NCI-H748 treated with DMSO at 0.1 percent for 48 hours (cell line): ENCODE measurements at places on chromosomes 13 and 19.

DNA sequence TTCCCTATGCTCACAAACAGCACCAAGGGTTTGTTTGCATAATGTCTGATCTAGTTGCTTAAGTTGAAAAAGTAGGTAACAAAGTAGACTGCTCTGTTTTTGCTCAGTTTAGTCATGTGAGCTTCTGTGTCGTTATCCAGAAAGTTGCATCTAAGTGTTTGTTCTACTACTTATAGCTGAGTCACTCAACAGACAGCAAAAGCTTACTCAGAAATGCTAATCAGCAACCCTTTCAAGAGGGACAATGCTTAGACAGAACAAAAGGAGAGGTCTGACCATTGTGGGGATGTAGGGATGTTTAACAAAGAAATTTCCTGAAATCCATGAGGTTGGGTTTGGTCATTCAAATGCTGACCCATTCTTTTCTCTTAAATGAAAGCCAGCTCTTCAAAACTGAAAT lies 106.4 kb downstream of the ATP8A2 start:
- no peak for DNase-seq

DNA sequence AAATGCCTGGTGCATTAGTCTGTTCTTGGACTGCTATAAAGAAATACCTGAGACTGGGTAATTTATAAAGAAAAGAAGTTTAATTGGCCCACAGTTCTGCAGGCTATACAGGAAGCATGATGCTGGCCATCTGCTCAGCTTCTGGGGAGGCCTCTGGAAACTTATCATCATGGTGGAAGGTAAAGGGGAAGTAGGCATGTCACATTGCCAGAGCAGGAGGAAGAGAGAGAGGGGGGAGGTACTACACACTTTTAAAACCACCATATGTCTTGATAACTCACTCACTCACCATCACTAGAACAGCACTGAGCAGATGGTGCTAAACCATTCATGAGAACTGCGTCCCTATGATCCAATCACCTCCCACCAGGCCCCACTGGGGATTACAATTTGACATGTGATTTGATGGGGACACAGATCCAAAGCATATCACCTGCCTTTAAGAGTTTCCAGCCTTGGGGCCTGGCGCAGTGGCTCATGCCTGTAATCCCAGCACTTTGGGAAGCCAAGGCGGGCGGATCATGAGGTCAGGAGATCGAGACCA lies 219.0 kb downstream of the KATNAL1 start:
- no peak for DNase-seq

DNA sequence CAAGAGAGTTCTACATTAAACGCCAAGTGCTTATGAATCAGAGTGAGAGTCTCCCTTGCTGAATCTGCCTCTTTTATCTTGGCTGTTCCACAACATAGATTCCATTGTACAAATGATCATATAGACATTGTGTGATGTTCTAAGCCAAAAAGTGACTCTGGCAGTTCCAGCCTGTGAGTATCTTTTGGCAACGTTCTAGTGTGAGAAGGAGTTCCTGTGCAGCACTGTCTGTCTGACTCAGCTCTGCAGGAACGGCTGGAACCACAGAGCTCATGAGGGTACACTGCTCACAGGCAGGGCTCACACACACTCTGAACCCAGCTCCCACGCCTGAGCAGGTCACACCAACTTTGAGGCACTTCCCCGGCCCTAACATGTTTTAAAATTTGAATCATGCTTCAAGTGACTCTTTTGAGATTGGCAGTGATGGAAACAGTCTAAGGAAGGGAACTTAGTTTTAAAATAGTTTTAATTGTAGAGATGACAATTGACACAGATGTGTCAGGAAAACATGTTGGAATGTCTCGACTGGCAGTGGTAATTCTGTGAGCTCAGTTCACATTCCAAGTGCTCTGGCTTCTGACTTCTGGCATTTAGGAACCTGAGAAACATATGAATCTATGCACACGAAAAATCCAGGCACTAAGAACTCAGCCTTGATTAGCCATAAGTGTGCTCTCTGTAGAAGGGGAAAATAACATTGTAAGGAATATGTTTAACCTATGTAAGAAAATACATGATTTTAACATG lies 272.0 kb downstream of the UQCRFS1 start:
- no peak for DNase-seq

GRCh38 chr13:45500492-45501174 lies 35.9 kb downstream of the COG3 start:
- no peak for DNase-seq

- DNase-seq: no peak
Measured at GRCh38 chr19:47040869-47041268, 7.6 kb downstream of the TMEM160 start.

DNA sequence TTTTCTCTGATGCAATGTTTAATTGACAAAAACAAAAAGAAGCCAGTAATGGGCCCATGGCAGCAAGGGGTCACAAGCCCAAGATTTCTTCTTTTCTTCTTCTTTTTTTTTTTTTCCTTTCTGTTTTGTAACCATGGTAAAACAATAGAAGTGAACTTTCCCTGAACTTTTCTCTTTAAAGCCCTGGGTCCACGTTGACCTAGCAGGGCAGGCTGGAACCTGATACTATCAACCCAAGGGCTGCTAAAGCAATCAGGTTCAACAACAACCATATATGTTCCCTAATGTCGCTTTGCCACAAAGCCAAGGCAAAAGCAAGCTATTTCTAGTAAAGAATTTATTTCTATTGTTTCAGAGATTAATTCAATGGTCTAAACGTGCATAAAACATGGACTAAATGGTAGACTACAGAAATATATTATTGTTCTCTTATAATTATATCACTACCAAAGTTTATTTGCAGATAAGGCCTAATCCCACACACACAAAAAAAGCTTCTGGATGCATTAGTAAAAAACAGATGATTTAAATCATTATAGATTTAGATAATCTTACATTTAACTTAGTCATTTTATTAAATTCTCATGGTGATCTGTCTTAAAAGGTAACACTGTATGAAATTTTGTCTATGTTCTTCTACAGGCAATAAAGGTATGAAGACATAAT lies 153.9 kb downstream of the DACH1 start:
- no peak for DNase-seq

DNA sequence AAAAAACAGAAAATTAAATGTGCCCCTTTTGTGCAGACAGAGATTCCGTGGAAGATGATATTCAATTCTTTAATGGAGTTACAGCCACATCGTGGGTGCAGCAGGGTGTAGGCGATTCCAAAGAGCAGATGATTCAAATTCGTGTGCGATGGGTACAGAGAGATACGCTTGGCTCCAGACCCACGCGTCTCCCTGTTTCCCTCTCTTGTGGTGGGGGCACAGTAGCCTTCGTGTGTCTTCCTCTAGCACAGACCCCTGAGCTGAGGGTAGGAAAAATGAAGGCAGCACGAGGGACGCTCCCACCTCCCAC lies 4.8 kb downstream of the TSPAN16 start:
- no peak for DNase-seq

- no peak for DNase-seq
Measured at GRCh38 chr19:7665076-7665475, 3.8 kb upstream of the RETN start.

- DNase-seq: no peak
Measured at GRCh38 chr19:13302526-13303270, 152.5 kb downstream of the IER2 start.

GRCh38 chr13:106284358-106284757 lies 251.1 kb downstream of the EFNB2 start:
- DNase-seq: no peak

DNA sequence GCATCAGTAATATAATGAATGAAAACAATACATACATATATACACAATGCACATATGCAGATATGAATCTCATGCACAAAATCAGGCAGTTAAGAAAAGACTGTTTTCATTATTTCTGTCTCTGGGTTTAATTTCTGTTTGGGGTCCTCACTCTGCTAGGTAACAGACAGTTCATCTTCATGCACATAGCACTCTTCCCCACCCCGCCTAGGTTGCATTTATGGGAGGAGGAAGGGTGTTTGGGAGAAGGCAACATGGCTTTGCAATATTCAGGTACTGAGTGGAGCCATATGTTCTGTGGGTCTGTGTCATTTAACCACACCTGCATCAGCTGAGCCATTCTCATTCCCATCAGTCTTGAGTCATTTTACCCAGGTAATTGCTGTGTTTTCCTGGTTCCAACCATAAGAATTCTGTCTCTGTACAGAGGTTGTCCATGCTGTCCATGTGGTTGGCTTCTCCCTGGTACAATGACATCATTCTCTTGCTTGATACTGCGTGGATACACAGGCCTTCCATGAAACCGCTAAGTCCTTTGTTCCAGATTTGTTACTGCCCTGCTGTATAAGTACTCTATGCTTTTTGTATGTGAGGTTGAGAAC lies 45.3 kb downstream of the RFC3 start:
- DNase-seq: no peak

- DNase-seq: no peak
Measured at GRCh38 chr13:114229506-114229905, 5.2 kb upstream of the CDC16 start.

DNA sequence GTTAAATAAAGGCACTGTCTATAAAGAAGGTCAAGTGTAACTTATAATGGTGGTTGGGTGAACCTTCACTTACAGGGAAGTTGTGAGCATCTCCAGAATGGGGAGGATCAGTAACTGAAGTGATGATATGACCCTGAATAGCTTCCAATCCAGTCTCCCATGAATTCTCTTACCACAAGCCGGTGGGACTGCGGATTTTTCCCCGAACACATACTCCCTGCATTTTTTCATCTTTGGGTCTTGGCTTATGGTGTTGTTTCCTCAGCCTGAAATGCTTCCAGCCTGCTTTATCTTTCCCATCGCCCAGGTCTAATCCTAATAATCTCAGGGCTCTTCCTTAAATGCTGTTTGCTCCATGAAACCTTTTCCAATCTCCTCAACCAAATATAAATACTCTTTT lies 2.0 kb upstream of the CSNK1A1L start:
- DNase-seq: no peak

- DNase-seq: no peak
Measured at GRCh38 chr13:54511366-54511765, 1482.8 kb downstream of the OLFM4 start.

- no peak for DNase-seq
Measured at GRCh38 chr19:1170938-1171754, 2.9 kb downstream of the SBNO2 start.

- no peak for DNase-seq
Measured at GRCh38 chr13:50693727-50694126, 149.8 kb downstream of the DLEU7 start.

- DNase-seq: peak; percentile 92
Measured at GRCh38 chr19:53132141-53132991, at the start of gene ZNF415. ZNF415 (minus strand) TSS chr19:53132910; CDS start chr19:53122676, 10,234 bp downstream.

GRCh38 chr19:45455707-45456499 lies 11.9 kb upstream of the FOSB start:
- no peak for DNase-seq

- no peak for DNase-seq
Measured at GRCh38 chr13:53405616-53406015, 377.0 kb downstream of the OLFM4 start.

DNA sequence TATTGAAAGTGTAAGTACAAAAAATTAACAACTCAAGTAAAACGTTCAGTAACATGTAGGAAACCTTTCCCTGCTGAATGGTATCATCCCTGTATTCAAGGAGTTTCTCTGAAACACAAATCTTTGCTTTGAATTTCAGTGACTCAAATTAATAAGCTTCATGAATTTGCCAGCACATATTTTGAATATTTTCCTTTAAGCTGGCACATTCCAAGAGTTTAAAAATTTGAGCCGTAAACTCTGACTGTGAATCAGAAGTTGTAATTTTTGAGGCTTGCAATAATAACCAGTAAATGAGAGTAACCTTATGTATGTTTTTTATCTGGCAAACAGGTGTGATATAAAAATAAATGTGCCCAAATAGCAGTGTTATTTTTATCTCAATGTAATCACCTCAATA lies 1722.6 kb upstream of the PRR20A start:
- DNase-seq: no peak

- DNase-seq: no peak
Measured at GRCh38 chr13:44549476-44549875, 26.7 kb downstream of the TSC22D1 start.

DNA sequence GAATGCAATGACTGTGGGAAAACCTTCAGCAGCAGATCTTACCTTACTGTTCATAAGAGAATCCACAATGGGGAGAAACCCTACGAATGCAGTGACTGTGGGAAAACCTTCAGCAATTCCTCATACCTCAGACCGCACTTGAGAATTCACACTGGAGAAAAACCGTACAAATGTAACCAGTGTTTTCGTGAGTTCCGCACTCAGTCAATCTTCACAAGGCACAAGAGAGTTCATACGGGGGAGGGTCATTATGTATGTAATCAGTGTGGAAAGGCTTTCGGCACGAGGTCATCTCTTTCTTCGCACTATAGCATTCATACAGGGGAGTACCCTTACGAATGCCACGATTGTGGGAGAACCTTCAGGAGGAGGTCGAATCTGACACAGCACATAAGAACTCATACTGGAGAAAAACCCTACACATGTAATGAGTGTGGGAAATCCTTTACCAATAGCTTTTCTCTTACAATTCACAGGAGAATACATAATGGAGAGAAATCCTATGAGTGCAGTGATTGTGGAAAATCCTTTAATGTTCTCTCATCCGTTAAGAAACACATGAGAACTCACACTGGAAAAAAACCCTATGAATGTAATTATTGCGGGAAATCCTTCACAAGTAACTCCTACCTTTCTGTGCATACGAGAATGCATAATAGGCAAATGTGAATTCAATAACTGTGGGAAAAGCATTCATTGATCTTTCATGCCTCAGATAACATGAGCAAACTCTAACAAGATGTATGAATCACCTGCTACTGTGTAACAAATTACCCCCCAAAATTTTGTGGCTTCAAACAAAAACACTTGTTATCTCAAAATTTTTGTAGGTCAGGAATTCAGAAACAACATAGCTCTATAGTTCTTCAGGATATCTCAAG lies 13.8 kb downstream of the ZNF557 start:
- no peak for DNase-seq

GRCh38 chr13:110263888-110264287 lies 43.1 kb downstream of the COL4A1 start:
- no peak for DNase-seq

GRCh38 chr19:42178791-42179674 lies 38.4 kb downstream of the DEDD2 start:
- no peak for DNase-seq

DNA sequence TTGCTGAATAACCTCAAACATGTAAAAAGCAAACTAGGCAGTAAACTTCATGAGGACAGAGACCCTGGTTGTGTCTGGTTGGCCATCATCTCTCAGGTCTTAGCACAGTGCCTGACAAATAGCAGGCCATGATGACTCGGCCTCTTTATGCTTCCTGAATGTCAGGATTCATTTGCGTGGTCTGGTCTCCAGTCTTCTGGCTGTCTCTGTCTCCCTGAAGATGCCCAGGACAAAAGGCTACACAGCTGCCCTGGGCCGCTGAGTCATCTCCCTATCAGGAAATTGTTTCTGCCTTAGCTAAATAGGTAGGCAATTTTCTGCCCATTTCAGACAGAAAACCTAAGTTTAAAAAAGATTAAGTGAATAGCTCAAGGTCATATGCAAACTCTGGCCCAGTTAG lies 84.1 kb upstream of the FNDC3A start:
- DNase-seq: no peak

- DNase-seq: no peak
Measured at GRCh38 chr19:5623397-5624017, 624 bp downstream of the SAFB start.
